ENCODE measurements at places on chromosomes 1 and 21.

DNA sequence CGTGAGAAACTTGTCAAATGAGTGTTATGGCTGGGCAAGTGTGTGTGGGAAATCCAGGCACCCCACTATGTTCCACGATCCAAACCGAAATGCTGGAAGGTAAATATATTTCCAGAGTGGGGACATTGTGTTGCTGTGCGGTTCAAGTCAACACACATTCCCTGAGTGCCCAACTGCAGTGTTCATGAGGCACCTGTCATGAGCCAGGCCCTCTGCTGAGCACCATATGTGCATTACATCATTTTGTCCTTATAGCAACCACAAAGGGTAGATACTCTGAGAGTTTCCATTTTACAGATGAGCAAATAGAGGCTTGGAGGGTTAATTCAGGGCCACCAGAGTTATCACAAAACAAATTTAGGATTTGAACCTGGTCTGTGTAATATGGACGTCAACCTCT, 59.9 kb upstream of the SOD1 start:
- no peak for DNase-seq

GRCh38 chr1:2933431-2934155, 87.7 kb upstream of the ACTRT2 start:
- no peak for DNase-seq

GRCh38 chr1:8747879-8748825, 69.3 kb downstream of the RERE start:
- no peak for DNase-seq

DNA sequence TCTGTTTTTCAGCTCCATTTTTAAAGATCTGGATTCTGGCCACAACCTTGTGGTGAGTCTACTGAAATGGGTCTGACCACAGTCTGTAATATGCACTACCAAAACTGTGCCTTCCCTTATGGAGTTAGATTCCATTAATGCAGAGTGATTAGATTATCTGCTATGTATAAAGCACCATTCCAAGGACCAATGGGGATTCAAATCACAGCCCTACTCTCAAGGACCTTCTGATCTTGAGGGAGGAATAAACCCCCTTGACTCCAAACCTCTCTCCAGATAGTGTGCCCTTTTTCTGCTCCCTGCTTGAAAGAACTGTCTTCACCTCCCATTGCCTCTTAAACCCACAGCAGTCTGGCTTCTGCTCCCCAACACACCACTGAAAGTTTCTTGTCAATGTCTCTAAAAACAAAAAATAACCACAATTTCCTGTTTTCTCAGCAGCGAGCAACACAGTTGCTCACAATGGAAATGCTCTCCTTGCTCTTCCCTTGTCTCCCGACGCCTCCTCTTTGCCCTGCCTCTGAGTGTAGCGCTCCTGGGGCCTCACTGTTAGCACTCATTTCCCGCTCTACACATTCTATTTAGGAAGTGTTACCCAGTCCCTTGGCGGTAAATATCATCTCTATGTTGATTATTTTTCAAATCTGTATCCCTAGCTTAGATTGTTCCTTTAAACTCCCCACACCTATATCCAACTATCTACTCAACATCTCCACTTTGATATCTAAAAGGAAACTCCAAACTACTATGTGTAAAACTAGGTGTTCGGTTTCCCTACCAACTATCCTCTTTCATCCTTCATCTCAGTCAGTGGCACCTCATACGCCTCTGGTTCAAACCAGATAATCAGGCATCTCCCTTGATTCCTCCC, 13.6 kb downstream of the PCNX2 start:
- no peak for DNase-seq

DNA sequence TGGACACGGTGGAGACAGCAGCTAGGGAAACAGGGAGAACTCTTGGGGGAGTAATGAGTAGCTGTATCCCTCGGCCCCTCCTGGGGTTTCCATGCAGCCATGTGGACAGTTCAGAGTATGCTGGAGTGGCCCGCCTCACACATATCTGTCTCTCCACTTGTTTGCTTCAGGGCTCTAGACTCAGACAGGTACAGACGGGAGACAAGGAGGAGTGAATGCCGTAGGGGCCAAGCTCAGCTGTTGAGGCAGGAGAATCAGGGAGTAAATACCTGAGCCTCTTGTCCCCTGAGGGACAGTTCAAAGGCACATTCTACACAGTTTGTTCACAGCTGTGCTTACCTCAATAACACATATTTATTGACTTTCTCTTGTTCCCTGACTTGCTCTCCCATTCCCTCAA, 7.7 kb upstream of the PTGFRN start:
- DNase-seq: no peak

DNA sequence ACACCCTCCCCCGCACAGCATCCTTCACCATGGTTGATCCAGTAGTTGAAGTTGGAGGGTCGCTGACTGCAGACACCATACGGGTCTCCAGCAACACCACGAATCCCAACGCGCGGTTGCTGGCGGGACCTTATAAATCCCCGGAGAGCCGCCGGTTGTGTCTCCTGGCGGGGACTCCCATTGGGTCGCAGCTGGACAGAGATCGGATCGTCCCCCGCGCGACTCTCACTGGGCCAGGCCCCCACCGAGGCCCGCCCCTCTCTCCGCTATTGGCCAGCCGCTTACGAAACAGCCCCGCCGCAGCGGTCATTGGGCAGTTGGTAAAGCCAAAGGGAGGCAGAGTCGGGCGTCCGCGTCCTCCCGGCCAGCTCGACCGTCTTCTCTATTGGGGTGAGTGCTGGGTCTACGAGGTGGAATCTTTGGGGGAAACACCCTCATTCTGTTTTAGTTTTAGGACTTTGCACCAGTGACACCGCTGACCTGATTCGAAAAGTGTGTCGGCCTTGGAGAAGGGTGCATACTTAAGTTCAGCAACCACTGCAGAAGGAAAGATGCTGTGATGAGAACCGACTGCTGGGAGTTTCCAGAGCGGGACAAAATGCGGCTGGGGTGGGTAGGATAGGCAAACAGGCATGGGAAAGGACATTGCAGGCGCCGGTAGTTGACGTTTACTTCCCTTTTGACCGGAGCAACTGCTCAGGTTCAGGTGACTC, 27.4 kb downstream of the RABIF start:
- DNase-seq: peak; percentile 90

DNA sequence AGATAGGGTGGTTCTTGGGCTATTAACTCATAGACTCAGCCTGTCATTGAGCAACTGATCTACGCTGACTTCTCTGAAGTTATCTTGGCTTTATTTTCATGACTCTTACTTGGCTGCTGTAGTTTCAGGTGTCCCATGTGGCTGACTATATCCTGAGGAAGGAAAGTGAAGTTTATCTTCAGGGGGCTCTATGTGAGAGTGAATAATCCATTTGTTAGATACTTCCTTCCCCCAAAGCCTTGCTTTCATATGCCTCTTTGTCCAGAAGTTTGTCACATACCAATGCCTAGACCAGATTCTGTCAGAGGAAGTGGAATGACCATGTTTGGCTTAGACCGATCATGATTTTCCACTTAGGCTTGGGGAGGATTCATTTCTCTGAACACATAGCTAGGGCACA, 27.9 kb upstream of the C1orf87 start:
- no peak for DNase-seq

GRCh38 chr1:81876901-81877733, 76.4 kb downstream of the ADGRL2 start:
- no peak for DNase-seq

GRCh38 chr1:242813490-242814091, 289.1 kb upstream of the PLD5 start:
- no peak for DNase-seq

DNA sequence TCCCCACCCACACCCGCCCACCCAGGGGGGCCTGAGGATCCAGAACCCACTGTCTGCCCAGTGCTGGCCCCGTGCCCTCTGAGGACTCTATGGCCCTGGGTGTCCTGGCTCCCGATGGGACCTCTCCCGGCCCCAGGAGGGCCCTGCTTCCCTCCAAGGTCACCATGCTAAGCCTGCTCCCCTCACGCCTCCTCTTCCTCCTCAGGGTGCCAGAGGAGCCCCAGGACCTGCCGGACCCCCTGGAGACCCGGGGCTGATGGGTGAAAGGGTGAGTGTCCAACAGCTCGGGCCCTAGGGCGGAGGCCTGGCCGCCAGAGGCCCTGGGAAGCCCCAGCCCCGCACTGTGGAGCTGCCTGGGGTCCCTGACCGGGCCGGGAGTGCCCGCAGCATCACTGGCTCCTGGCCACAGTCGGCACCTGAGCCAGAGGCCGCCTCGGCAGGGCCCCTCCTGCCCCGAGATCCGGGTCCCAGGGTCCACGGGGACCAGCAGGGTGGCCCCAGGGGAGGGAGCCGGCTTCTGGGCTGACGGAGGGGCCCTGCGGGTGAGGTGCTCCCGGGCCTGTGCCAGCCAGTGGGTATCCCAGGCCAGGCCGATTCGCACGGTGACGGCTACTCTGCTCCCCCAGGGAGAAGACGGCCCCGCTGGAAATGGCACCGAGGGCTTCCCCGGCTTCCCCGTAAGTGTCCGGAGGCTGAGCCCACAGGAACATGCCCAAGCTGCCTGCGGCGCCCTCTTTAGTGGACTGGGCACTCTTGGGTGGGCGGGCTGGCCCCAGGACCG, 16.1 kb downstream of the COL6A1 start:
- DNase-seq: no peak

DNA sequence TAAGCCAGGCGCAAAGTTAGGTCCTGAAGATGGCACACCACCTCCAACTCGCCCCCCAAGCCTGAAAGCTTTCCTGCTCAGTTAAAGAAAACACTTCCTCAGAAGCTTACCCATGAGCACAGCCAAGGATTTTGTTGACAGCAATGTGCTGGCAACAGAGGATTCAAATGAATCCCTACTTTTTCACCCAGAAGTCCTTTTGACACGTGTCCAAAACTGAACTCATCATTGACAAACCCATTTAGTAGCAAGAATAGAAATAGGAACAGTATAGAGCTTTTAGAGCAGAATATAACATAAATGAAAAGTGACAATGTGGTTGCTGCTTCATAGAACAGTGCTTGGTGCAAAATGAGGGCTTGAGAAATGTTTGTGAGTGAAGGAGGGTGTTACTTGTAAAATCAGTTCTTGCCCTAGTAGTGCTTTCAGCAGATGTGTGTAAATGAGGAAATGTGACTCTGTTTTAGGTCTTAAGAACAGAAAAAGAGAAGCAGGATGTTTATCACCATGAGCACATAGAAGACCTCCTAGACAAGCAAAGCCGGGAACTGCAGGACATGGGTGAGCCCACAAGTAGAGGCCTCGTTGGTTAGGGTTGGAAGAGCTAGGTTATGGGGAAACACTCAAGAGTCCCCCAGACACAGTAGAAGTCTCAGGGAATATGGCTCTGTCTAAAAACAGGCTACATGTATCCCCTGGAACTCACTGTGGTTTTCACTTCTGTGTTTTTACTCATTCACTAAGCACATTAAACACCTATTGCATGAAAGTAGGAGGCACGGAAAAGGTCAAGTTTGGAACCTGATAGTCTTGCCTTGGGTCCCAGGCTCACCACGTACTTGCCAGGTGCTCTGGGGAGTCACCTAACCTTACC, 48.6 kb upstream of the TMEM125 start:
- no peak for DNase-seq

DNA sequence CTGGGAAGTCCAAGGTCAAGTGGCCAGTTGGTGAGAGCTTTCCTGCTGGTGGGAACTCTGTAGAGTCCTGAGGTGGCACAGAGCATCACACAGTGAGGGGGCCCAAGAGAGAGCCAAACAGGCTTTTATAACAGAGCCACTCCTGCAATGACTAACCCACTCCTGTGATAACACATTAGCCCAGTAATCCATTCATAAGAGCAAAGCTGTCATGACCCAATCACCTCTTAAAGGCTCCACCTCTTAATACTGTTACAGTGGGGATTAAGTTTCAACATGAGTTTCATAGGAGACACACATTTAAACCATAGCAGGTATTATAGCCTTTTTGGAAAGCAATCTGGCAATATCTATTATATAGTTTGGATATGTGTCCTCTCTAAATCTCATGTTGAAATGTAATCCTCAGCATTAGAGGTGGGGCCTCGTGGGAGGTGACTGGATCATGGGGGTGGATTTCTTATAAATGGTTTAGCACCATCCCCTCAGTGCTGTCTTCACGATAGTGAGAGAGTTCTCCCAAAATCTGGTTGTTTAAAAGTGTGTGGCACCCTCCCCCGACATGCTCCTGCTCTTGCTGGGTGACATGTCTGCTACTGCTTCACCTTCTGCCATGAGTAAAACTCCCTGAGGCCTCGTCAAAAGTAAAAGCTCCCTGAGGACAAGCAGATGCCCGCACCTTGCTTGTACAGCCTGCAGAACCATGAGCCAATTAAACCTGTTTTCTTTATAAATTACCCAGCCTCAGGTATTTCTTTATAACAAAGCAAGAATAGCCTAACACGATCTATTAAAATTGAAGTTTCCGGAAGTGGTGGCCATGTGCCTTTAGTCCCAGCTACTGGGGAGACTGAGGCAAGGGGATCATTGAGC, 64.5 kb downstream of the CD58 start:
- no peak for DNase-seq

- peak; percentile 2 for DNase-seq
Observed at GRCh38 chr1:214404571-214405213, 123.7 kb downstream of the SMYD2 start.

- no peak for DNase-seq
Observed at GRCh38 chr1:30538993-30539867, 184.2 kb downstream of the MATN1 start.

- DNase-seq: no peak
Observed at GRCh38 chr21:36237441-36237840, 80.8 kb downstream of the DOP1B start.

DNA sequence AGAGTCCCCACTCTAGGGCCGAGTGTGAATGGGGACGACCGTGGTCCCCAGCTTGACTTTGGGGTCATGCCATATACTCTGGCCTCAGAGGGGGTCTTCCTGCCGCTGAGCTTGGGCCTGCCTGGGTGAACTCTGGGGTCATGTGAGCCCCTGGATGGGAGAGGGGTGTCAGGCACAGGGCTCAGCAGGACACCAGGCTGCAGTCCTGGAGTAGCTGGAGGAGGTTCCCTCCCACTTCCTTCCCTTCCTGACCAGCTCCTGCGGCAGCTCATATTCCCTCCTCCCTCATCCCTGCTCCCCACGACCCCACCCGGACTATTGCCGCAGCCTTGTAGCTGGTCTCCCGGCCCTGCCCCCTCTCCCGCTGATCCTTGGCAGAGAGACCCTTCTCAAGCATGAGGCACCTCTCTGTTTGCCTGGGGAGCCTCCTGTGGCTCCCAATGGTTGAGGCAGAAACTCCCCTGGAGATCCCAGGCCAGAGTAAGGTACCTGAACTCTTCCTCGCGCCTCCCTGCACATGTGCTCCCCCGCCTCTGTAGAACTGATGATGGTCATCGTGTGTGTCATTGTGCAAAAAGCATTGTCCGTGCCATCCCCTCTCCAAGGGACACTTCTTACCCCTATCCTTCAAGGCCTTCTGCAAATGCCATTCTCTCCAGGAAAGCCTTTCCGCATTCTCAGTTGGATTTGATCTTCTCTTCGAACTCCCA, 1.8 kb downstream of the TNFRSF1B start:
- no peak for DNase-seq

- DNase-seq: no peak
Observed at GRCh38 chr1:165303386-165303785, 53.1 kb downstream of the LMX1A start.
